ENCODE measurements at places on chromosomes 1 and 21. TPM values are rescaled to one million over a fixed set of nuclear protein-coding genes. Genes with fewer than 3 reads are reported as not detected.

GRCh38 chr1:78153092-78153736 is 107.4 kb downstream of the GIPC2 start:
- H3K27ac ChIP-seq: no peak overlapping the region
- H3K4me3 ChIP-seq: no peak overlapping the region
- no peaks in the 10 kb centered on the region for H3K36me3 ChIP-seq
- DNase-seq: no peak

DNA sequence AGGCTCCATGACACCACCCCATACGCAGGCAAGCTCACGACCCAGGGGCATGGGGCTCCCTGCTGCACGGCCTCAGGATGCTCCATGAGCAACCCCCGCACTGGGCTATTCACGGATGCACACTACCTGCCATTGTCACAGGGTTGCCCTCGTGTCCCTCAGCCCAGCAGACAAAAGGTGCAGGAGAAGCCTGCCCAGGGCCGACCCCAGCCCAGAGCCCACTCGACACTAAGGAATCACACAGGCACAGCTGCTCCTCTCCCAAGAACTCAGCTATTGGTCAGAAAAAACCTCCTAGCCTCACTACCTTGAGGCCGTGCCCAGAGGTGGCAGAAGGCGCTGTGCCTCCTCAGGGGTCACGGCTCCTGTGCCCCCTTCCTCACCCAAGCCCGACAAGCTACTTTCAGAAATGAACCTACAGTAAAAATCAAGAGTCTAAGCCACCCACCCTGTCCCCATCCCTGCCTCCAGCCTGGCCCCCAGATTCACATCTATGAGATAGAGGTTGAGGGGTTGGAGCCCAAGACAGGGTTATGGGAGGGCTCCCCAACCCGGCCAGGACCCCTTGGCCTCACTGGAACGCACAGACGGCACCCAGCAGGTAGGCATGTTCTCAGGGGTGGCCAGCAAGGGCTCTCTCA is 6.4 kb upstream of the SPATC1L start:
- DNase-seq: no peak
- peaks cover 26% of the 10 kb centered on the region for H3K4me1 ChIP-seq
- H3K27me3 ChIP-seq: no peaks in the 10 kb centered on the region
- peaks cover 29% of the 10 kb centered on the region for H3K36me3 ChIP-seq

DNA sequence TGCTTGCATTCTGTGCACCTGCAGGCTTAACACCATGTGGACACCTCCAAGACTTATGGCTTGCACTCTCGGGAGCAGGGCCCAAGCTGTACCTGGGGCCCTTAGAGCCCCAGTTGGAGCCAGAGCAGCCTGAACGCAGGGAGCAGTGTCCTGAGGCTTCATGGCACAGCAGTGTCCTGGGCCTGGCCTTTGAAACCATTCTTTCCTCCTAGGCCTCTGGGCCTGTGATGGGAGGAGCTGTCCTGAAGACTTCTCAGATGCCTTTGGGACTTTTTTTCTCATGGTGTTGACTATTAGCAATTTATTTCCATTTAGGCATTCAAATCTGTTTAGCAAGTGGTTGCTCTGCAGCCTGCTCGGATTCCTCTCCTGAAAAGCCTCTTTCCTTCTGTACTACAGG is 11.0 kb downstream of the RPTN start:
- H3K36me3 ChIP-seq: no peaks in the 10 kb centered on the region
- H3K4me3 ChIP-seq: no peak overlapping the region
- H3K27me3 ChIP-seq: no peaks in the 10 kb centered on the region
- no peak for DNase-seq
- H3K4me1 ChIP-seq: no peaks in the 10 kb centered on the region

GRCh38 chr1:234997896-234998741 is 130.5 kb downstream of the TOMM20 start:
- H3K4me1 ChIP-seq: peaks cover 14% of the 10 kb centered on the region
- H3K27ac ChIP-seq: peak overlapping the region; percentile 90
- H3K4me3 ChIP-seq: no peak overlapping the region
- no peaks in the 10 kb centered on the region for H3K27me3 ChIP-seq

GRCh38 chr1:41762251-41762650 is 156.5 kb downstream of the HIVEP3 start:
- no peak for DNase-seq
- H3K4me3 ChIP-seq: no peak overlapping the region
- no peak overlapping the region for H3K27ac ChIP-seq
- peaks cover 6% of the 10 kb centered on the region for H3K27me3 ChIP-seq

DNA sequence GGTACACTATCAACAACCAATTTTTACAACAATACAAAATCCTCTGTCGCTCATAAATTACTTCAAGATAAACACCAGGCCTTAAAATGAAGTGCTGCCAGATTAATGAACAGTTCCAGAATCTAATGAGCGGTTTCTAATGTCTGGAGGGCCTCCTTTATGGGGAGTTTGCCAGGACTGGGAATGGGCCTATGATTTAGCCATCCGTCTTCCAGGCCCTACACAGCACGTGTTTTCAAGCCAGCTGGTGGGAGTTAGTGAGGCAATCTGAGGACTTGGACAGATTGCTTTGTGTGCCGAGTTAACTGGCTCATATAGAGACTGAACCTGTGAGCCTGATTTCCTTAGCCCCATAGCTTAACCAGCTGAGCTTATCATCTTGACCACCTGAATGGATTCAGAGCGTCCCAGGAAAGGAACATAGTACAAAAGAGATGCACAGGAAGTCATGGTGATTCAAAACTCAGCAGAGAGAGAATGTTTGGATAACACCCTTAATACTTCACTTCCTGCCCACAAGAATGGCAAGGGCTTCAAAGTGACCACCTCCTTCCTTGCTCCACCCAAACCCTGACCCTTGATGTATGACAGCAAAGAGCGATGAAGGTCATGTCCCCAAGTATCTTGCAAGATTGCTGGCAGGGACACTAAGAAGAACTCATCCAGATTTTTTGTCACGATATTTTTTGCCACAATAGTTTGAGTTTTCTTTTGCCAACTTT is 143.5 kb downstream of the SLC30A10 start:
- peak overlapping the region; percentile 52 for H3K27ac ChIP-seq
- peaks cover 5% of the 10 kb centered on the region for H3K4me1 ChIP-seq
- no peaks in the 10 kb centered on the region for H3K27me3 ChIP-seq
- H3K36me3 ChIP-seq: no peaks in the 10 kb centered on the region

- H3K27ac ChIP-seq: no peak overlapping the region
- H3K36me3 ChIP-seq: peaks cover 37% of the 10 kb centered on the region
- no peaks in the 10 kb centered on the region for H3K27me3 ChIP-seq
- no peak overlapping the region for H3K4me3 ChIP-seq
- H3K4me1 ChIP-seq: no peaks in the 10 kb centered on the region
Observed at GRCh38 chr21:44947930-44948331, 8.1 kb downstream of the SLX9 start.

Gene SLAMF9
- 0.28 TPM for total RNA-seq

Gene KCNK1
- 0.90 TPM for total RNA-seq

Gene NBPF6
- total RNA-seq: not detected

Gene VTCN1
- not detected for total RNA-seq

All from IMR-90 (cell line).